Stimulated activated CD4-positive, alpha-beta T cell treated with anti-CD3 and anti-CD28 coated beads, Interleukin-1b, Interleukin-23, amount 100 ng/mL, for 4 hours (primary cell): ENCODE measurements at places on chromosomes 1 and 21.
A peak's percentile ranks its signal among the peaks of the same experiment; 100 is the strongest.

DNA sequence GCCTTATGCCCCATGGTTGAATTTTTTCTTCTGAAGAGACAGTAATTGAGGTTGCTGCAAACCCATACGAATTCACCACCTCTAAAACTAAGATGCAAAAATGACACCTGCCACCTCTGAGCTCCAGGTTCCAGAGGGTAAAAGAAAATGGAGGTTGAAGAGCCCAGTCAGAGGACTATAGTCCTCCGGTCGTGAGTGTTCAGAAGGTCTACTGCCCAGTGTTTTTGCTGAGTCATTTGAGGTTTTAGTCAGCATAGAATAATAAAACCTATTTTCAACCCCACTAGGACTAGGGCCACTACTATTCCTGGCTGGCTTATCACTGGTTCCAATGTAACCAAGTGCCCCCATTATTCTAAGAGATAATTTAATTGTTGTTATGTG, 12.9 kb upstream of the SLAMF7 start:
- no peak for DNase-seq

- DNase-seq: no peak
Measured at GRCh38 chr1:55988963-55989452, 590.4 kb downstream of the PLPP3 start.

GRCh38 chr1:165816826-165817497, 10.5 kb upstream of the UCK2 start:
- DNase-seq: no peak

GRCh38 chr1:16158025-16158424, 2.2 kb upstream of the EPHA2 start:
- no peak for DNase-seq

DNA sequence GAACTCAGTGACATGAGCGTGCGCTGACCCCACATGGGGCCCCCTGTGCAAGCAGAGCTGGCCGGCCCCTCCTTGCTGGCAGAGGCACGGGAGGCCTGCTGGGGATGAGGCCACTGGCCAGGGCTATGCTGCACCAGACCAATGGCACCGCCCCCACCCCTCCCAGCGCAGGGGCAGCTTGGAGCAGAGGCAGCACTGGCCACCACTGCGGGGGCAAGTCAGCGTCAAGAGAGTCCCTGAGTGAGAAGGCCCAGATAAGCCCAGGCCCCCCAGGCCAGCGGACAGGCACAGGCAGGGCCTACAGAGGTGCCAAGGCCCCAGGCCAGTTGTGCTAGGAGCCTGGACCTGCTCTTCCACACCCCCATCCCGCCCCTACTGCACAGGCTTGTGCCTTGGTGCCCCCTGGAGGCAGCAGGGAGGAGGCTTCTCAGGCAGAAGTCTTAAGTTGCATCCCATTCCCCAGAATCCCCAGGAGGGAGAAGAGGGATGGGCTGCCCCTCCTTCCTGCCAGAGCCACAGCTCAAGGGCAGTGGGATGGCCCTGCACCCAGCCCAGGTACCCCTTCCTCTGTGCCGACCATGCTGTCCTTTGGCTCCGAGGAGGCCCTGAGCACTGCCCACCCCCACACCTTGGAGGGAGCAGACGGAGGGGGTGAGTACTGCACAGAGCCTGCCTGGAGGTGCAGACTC, 35.8 kb downstream of the EPHX1 start:
- DNase-seq: peak; percentile 27

DNA sequence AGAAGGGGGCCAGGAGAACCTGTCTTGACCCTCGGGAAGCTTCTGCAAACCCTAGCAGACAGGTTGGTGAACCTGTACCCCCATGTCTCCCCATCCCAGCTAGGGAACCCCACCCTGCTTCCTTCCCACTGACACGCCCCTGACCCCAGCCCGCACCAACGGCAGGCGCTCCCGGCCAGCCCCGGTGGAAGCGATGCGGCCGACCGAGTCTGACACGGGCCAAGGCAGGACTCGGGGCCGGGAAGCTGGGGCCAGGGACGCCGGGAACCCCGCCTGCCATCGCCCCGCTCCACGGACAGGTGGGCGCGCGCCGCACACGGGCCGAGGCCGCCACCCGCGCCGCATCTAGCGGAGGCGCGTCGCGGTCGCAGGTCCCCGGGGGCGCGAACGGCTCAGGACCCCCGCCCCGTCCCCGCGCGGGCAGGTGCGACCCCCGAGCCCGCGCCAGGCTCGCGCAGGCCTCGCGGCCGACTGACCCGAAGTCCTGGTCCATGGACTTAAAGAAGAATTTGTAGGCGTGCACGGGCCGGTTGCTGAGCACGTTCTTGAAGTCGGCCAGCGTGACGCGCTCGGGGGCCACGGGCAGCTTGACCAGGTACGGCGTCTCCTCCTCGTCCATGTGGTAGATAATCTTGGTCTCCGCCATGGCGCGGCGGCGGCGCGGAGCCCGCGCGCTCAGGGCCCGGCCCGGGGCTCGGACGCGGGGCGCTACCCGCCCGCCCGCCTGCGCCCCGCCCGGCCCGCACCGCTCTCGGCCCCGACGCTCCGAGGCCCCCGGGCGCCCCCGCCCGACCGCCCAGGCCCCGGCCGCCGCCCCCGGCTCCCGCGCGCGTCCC, 580 bp downstream of the DVL1 start:
- DNase-seq: no peak

DNA sequence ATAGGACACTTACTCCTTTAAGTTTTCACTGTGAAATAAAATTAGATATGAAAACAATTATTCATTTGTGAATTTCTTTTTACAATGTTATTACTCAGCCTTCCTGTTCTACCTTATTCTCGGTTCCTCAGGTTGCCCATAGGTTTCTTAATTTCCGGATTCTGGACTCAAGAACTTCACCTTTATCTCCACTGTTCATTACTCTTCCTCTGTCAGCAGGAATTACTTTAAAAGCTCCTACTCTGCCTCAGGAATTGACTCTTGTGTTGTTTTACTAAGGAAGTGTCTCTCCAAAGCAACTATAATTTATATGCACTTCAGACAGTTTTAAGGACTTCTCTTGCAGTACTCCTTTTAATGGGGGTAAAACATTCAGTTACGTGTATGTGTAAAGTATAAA, 123.8 kb downstream of the OSBPL9 start:
- no peak for DNase-seq

- no peak for DNase-seq
Measured at GRCh38 chr1:225258811-225259210, 169.0 kb downstream of the LBR start.

GRCh38 chr1:154934358-154934948, 2.1 kb downstream of the PMVK start:
- DNase-seq: no peak

- no peak for DNase-seq
Measured at GRCh38 chr1:84365225-84366221, 32.8 kb upstream of the DNASE2B start.

DNA sequence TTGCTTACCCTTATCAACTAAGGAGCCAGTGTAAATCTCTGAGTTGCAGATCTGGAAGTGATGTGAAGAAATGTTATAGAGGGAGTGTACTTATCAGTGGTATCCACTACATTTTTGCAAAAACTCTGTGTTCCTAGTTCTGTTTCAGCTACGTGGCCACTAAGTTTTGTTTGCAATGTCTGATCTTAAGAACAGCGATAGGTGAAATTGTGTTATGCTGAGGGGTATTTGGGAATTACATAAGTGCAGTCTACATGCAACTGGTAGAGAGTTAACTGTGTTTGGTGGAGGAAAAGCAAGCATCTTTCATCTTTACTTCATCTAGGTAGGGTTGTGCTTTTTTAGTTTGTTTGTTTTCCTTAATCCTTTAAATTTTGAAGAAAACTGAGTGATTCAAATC, 198.8 kb upstream of the SGIP1 start:
- no peak for DNase-seq

GRCh38 chr1:202248861-202249260, 55.3 kb downstream of the LGR6 start:
- DNase-seq: no peak

DNA sequence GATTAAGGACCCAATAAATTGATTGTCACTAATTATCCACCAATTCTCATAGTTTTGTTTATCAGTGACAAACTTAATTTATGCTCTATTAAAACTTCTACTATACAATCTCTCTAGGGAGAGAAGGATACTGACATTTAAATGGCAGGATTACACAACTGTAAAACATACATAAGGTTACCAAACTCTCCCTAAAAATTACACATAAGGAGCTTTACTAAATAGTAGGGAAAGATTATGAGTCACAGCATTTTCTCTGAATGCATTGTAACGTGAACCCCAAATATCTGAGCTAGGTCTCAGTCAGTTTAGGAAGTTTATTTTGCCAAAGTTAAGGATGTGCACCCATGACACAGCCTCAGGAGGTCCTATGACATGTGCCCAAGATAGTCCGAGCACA, 2140.6 kb downstream of the NCAM2 start:
- DNase-seq: no peak

GRCh38 chr21:44548381-44548780, 2.9 kb downstream of the KRTAP10-2 start:
- no peak for DNase-seq

DNA sequence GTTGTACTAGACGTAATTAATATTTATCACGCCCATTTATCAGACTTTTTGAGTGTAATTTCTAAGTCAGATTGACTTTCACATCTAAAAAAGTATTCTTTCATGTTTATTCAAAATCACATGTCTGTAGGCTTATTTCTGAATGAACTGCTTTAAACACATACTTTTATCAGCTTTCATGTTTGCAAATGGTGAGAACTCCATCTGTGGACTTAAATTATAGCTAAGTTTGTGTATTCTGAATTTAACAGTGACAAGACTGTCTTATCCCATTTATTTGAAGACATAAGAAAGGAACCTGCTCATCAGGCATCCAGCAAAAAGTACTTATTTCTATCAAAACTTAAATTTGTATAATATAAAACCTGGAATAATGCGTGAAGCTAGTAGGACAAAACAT, 69.3 kb downstream of the DENND1B start:
- DNase-seq: no peak

GRCh38 chr1:226660410-226661182, 78.5 kb downstream of the ITPKB start:
- DNase-seq: no peak

- DNase-seq: no peak
Measured at GRCh38 chr1:221620437-221621384, 121.2 kb downstream of the DUSP10 start.

GRCh38 chr1:174204697-174205308, 45.5 kb downstream of the RABGAP1L start:
- DNase-seq: no peak

- DNase-seq: no peak
Measured at GRCh38 chr21:45542667-45543370, 579 bp upstream of the SLC19A1 start.

DNA sequence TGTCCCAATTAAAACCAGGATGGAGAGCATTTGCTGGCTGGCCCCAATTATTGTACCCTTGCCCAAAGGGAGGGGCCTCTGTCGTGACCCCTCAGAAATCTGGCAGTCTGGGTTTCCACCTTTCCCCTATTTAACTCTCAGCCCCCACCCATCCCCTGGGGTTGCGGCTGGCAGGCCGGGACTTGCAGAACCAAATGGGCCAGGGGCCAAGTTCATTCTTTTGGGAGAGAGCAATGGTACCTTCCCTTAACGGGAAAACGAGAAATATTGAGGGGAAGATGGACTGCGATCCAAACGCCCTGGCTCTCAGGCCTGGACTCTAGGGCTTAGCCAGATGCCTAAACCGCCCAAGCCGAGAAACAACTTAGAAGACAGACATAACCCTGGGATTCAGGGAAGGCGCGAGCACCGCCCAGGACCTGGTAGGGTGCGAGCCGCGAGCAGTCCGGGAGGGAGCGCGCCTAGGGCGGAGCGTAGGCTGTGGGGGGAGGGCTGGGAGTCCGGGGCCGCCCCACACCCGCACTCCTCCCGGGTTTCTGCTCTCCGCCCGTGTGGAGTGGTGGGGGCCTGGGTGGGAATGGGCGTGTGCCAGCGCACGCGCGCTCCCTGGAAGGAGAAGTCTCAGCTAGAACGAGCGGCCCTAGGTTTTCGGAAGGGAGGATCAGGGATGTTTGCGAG, at the start of gene SLC27A3:
SLC27A3 (plus strand) TSS at position 628 of the 678 bp plus-strand sequence. CDS start 91 bp downstream, outside the sequence.
- DNase-seq: no peak

DNA sequence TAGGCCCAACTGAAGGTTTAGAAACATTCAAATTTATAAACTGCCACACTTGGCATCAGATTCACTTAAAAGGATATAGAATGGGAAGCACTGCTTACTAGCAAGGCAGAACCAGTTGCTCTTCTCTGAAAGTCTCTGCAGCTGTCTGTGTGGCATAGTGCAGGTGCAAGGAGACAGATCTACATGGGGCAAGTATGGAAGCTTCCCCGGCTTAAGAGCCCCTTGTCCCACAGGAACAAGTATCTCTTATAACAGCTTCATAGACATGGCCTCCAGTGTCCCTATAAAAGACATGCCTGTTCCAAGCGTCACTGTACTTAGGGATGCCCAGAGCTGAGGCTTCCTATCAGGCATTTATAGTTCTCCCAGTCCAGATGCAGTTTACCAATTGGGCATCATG, 26.5 kb downstream of the ZBTB8B start:
- DNase-seq: no peak

DNA sequence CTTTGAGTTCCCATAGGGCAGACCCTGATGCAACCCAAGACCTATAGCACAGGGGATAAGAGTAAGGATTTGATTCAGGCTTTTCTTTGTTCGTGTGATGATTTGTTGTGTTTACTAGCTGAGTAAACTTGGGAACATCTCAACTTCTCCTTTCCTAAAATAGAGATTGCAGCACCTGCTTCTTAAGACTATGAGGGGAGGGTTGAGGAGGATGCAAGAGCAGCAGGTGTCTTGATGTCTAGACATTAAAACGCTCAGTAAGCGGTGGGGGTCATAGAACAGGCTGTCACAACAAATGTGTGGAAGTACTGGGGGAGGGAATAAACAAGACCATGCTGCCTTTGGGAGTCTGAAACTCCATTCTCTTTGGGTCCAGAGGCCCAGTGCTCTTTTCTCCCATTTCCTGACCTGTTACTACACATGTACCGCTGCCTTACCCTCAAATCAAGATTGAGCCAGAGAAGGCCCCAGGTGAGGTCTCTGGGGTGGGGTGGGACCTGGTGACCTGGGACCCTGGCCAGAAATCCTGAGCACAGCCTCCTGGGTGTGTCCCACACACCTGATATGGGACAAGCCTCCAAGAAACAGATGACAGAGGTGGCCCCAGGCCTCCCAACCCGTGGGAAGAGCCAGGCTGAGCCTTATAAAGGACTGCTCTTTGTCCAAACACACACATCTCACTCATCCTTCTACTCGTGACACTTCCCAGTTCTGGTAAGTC, at the start of gene S100A7A:
S100A7A (plus strand) TSS at position 671 of the 721 bp plus-strand sequence. CDS start 1,563 bp downstream, outside the sequence.
- no peak for DNase-seq

DNA sequence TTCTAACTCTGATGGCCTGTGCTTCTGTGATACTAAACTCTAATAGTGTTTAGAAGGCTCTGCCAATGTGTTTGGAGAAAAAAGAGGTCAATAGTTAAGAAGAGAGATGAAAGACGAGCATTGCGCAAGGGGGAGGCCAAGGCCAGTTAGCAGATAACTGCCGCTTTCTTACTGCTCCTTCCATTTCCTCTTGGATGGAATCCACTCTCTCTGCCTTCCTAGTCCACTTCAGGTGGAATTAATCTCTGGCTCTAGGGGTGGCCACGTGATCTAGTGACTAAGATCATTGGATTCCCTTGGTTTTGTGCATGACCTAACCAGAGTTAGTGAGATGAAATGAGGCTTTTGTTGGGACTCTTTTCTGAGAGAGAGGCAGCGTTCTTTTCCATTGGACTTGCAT, 148.3 kb downstream of the ACTL8 start:
- no peak for DNase-seq

- DNase-seq: no peak
Measured at GRCh38 chr1:179731643-179732042, 11.4 kb upstream of the FAM163A start.

- no peak for DNase-seq
Measured at GRCh38 chr1:22972760-22973159, at the start of gene LACTBL1. TSS of gene LACTBL1 (minus strand) at chr1:22972866. CDS start at chr1:22972316, 550 bp downstream.
